ENCODE measurements at places on chromosomes 2 and 18.

- no peak for DNase-seq
These were observed 39.0 kb downstream of the SLC40A1 start for GRCh38 chr2:189541591-189541990.

- no peak for DNase-seq
These were observed 200.5 kb downstream of the EXOC6B start for GRCh38 chr2:72625366-72625765.

GRCh38 chr2:74584088-74584645 is 29.6 kb downstream of the DOK1 start:
- DNase-seq: no peak

GRCh38 chr2:64960819-64961218 is 28.4 kb upstream of the SLC1A4 start:
- no peak for DNase-seq

DNA sequence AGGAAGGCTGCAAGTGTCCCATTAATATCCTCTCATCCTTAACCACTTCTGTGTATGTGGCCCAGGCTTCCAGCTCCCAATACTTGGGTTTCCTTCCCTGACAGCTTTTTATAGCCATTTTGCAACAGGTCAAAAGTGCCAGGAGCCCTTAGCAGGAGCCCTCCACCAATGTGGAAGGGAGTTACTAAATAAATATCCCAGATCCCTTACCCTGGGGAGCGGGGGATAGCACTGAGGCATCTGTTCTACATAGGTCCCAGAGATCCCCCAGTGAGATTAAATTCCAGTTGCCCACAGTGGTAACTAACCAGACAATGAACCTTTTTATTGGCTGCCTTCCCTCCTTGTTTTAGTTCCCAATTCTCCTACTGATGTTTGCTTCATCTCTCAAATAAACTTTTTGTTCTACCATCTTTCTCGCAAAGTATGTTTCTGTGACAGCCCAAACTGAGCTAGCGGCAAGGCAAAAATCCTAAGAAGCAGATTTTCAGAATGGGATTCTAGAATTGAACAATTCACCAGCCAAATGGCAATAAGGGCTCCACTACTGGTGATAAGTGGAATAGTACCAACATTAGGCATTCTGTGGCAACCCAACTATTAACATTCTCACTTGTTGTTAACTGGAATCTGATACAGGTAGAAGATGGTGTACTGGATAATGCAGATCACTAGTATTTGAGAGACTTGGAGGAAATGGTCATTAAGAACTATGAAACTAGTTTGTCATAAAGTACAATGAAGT is 83.9 kb upstream of the MAPRE2 start:
- no peak for DNase-seq

DNA sequence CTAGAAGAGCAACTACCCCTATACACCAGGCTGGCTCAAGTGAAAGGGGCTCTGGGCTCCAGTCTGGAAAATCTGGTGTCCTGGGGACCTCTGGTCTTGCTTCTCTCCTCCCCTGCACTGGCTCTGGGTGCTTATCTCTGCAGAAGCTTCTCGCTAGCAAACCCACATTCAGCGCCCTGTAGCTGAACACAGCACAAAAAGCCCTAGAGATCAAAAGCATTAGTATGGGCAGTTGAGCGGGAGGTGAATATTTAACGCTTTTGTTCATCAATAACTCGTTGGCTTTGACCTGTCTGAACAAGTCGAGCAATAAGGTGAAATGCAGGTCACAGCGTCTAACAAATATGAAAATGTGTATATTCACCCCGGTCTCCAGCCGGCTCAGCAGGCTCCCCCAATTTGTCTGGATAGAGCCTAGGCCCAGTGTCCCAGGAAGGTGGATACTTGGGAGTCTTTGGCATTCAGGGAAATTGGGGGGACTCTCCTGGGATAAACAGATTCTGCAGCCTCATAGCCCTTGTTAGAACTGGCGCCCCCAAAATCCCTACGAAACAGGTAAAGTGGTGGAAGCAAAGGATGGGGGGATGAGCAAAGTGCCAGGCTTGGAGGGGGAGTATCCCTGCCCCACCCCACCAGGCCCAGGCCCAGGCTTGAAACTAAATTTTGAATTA is 2.5 kb upstream of the HOXD4 start:
- no peak for DNase-seq

DNA sequence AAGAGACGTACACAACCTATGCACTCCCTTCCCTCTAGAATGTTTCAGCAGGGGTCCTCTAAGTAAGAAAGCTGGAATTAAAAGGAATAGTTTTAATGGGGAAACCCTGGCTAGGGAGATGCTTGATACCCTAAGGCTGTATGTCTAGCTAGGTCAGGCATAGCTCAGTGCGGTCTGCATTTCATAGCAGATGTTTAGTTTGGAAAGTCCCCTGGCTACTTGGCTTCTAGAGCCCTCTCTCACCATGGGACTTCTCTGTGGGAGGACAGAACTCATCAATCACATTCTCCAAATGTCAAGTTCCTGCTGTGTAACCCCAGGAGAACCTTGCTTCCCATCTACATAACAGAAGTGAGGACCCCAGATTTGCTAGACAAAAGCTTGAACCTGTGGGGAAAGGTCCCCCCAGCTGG is 24.1 kb upstream of the ANXA4 start:
- no peak for DNase-seq

DNA sequence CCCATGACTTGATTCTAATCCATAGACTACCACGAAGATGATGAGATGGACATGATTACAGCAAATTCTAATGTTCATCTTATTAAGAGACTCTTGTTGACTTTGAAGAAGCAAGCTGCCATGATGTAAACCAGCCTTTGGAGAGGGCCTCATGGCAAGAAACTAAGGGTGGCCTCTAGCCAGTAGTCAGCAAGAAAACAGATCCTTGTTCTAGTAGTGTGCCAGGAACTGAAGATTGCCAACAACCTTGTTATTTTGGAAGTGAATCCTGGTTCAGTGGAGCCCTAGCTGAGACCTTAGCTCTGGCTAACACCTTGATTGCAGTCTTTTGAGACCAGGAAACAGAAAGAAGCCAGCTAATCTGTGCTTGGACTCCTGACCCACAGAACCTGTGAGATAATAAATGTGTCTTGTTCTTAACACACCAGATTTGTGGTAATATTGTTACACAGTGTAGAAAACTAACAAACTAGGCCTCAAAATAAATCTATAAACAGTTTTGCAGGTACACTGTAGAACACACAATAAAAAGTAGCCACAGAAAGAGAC is 10.0 kb downstream of the PHOSPHO2 start:
- no peak for DNase-seq

DNA sequence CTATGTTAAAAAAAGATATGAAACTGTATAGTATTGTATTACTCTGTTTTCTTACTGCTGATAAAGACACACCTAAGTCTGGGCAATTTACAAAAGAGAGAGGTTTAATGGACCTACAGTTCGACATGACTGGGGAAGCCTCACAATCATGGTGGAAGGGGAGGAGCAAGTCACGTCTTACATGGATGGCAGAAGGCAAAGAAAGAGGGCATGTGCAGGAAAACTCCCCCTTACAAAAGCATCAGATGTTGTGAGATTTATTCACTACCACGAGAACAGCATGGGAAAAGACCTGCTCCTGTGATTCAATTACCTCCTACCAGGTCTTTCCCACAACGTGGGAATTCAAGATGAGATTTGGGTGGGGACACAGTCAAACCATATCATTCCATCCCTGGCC is 57.0 kb downstream of the NCOA1 start:
- DNase-seq: no peak

- DNase-seq: no peak
These were observed 250.6 kb downstream of the SMAD2 start for GRCh38 chr18:47679864-47680263.

DNA sequence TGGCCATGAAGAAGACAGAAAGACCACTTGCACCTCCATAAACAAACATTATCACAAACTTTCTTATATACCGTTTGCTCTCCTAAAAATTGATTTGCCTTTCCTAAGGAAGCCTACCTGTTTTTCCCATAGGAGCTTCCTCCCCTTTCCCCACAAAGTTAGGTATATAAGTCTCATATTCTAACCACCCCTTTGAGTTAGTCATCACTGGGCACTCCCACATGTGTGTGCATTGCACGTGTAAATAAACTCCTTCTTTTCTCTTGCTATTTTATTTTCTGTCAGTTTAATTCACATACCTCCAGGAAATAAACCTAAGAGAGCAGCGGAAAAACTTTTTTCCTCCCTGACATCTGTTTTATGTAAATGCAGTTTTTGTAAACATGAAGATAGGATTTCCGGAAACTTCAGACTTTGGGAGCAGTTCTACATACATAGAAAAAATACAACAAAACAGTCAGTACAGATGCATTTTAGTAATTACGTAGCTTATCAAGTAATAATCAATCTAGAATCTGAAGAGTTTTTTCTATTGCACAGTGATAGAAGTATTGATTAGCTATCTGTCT is 46.6 kb downstream of the PLCL1 start:
- no peak for DNase-seq

GRCh38 chr18:9696701-9697100 is 11.4 kb upstream of the RAB31 start:
- no peak for DNase-seq

GRCh38 chr18:61554117-61554776 is 221.0 kb downstream of the CDH20 start:
- no peak for DNase-seq

GRCh38 chr18:45871431-45872084 is 46.1 kb downstream of the SIGLEC15 start:
- DNase-seq: no peak

DNA sequence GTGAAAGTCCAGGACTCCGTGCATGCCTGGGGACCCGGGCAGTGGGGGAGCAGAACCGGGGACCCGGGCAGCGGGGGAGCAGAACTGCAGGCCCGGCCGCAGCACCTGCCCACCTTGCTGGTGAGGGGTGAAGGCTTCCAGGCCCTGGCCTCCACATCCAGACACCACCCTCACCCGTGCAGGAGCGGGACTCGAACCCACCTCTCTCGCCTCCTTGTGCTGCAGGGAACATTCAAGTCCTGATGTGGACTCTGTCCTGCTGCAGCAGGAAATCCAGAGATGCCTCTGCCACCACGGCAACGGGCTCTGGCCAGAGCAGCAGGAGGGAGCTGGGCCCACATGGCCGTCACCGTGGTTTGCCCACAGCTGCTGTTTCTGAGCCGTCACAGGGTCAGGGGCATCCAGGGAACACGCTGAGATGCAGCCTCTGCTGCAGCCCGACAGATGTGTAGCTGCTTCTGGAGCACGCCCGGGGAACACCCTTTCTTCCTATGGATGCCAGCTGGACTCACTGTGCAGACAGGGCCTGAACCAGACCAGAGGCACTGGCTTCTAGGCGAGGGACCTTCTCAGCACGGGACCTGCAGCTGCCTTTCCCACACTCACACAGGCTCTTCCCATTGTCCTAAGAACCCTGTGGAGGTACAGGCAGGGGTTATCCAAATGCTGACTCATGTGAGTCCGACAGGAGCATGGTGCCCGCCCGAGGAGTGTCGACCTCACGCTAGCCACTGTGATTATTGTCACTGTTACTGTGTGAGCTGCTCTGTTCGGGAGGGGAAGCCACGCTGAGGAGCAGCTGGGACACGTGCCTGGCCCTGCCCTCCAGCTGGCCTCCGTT is 89.2 kb upstream of the CTDP1 start:
- peak; percentile 17 for DNase-seq

GRCh38 chr2:174038462-174038861 is 73.3 kb upstream of the SP3 start:
- no peak for DNase-seq

DNA sequence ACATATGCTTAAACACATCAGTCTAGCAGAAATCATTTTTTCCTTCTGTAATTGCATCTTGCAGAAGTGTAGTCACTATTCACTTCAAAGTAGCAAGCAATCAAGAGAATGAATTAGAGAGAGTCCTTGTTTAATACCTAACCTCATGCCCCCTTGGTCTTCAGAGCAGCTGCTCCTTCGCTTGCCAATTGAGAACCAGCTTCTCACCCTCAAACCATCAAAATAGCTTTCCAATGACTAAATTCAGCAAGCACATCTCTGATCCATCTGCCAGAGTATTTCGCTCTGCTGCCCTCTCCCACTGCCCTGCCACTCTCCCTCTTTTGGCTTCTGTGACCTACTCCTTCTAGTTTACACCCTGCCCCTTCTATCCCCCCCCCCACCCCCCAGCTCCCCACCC is 120.7 kb upstream of the AGAP1 start:
- DNase-seq: peak; percentile 3

- no peak for DNase-seq
These were observed 237.5 kb downstream of the CTNNA2 start for GRCh38 chr2:79750321-79750720.

GRCh38 chr18:63850636-63851035 is 36.9 kb upstream of the SERPINB2 start:
- no peak for DNase-seq

DNA sequence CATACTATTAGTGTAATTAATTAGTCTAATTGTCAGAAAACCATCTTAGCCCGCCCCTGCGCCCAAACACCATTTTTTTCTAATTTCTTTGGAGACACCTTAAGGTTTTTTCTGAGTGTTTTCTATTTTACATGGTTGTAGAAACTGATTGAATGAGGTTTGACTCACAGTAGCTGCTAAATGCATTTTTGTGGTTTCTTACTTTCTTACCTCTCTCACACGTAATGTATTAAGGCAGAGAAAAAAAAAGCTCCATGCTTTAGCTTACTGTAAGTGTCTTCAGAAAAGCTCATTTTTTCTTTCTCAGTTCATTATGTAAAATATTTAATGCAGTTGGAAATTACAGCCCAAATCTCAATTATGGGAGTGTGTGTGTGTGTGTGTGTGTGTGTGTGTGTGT is 548.5 kb upstream of the LRRTM4 start:
- DNase-seq: no peak

GRCh38 chr2:235521844-235522243 is 28.0 kb downstream of the AGAP1 start:
- DNase-seq: peak; percentile 57

- no peak for DNase-seq
These were observed 115.8 kb upstream of the ZFP36L2 start for GRCh38 chr2:43341959-43342757.

DNA sequence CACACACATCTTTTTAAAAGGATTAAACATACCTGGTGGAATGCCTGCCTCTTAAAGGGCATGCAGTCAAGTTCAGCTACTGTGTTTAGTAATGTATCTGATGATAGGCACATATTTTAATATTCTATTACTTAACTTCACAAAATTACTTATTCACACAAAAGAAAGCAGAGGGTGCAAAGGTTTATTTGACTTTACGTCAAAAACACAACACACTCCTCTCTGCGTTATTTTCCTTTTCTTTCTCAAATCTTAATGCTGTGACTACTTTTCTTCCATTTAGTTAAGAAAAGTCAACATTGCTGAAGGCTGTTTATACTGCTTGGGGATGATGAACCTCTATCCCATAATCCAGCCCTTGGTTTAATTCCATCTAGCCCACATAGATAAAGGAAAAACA is 127.9 kb upstream of the ST6GAL2 start:
- no peak for DNase-seq
